ENCODE measurements at places on chromosomes 5 and 9.

GRCh38 chr9:135216791-135217441, 129.4 kb downstream of the OLFM1 start:
- no peak for DNase-seq

GRCh38 chr5:6317116-6317798, 61.1 kb downstream of the MED10 start:
- no peak for DNase-seq

- no peak for DNase-seq
Observed at GRCh38 chr9:32706725-32707100, 71.2 kb upstream of the TAF1L start.

DNA sequence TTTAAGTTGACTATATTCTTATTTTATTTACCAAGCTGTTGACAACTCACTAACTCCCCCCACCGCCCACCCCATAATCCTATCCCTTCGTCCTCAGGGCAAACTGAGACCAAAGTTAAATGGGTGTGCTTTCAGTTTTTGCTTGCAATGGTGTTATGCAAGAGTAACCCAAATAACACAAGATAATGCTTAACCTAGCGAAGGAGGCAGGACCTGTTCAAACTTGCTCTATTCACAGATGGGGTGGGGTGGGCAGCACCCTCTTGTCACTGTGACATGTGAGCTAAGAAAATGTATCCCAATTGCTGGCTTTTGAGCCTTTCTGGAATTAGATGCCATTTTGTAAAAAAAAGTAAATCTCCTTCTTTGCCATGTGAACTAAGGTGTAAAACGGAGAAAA, 40.4 kb downstream of the GLIS3 start:
- DNase-seq = no peak

GRCh38 chr5:58885260-58885659, 302.4 kb downstream of the RAB3C start:
- DNase-seq = no peak

- no peak for DNase-seq
Observed at GRCh38 chr5:110785356-110785755, 46.5 kb downstream of the SLC25A46 start.
